ENCODE measurements at places on chromosomes 7 and 10.

DNA sequence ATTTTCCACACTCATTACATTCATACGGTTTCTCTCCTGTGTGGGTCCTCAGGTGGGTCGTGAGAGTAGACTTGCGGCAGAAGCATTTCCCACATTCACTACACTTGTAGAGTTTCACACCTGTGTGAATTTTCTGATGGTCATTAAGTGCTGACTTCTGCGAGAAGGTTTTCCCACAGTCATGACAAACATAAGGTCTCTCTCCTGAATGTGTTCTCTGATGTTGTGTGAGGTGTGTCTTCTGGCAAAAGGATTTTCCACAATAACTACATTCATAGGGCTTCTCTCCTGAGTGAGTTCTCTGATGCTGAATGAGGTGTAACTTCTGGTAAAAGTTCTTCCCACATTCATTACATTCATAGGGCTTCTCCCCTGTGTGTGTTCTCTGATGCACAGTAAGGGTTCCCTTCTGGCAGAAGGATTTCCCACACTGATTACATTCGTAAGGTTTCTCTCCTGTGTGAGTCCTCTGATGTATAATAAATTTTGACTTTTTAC lies 15.1 kb downstream of the ZNF12 start:
- DNase-seq, result no peak

DNA sequence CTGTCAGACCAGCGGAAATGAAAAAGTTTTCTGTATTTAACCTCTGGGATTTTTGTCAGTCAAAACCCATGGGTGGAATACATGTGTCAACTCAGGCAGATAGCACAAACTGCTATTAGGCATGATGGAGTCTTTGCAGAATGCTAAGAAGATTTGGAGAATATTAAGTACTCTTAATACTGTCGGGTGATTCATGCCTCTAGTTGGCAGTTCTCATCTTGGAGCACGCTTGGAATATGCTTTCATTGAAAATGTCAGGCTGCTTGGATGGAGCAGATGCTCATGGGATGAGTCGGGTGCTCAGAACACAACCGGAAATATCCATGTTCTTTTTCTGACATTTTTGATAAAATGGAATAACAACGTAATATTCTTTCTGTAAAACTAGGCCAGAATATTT lies 27.6 kb upstream of the PRKG1 start:
- DNase-seq, result no peak

DNA sequence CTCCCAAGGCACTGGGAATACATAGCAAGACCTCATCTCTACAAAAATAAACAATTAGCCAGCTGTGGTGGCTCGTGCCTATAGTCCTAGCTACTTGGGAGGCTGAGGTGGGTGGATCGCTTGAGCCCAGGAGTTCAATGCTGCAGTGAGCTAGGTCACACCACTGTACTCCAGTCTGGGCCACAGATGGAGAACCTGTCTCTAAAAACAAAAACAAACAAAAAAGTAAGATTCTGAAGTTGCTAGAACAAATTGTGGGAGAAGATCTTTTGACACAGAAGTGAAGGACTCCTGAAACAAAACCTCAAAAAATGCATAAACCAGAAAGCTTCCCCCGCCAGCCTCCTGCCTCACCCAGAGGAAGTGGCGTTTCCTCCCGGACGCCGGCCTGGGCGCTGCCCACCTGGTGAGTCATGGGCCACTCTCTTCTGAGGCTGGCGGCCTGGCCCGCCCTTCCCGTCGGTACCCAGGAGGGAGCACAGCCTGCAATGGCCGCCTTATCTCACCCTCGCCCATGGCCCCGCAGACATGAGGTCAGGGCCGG lies 25.4 kb upstream of the ELN start:
- DNase-seq, result peak; percentile 72

DNA sequence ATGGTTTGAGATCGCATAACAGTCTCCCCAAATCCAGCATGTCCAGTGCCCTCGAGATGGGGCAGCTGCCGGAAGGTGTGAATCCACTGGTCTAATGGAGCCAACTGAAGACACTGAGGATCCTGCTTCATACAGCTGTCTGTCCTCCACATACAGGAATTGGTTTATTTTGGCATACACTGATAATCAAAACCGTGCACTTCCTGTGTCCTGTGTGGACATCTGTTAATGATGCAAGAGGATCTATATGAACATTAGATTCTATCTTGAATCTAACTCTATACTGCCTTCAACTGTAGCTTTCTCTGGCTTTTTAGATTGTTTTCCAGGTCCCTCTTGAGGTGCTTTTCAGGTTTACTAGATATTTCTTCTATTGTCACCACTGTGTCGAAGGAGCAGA lies 3.0 kb upstream of the JAZF1 start:
- no peak for DNase-seq

DNA sequence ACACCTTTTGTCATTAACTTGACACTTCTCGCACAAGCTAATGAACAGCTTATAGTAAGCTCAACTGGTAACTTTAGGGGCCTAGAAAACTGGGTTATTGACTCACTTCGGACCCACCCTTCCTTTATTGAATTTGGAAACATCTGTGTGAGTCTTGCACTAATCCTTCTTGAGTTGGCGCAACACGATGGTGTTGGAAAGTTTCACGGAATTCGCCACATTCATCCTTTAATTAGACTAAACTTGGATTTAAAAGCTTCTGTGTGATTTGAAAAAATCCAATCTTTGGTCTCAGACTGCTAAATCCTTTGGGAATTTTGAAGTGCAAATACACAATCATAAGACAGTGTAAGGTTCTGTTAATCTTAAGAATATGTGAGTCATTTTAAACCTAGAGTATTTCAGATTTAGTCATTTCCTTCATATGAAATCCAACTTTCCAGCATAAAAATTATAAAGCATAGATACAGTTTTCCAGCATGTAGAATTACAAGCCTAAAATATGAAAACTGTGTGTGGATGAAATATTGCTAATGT lies 15.1 kb downstream of the FZD8 start:
- DNase-seq, result no peak

DNA sequence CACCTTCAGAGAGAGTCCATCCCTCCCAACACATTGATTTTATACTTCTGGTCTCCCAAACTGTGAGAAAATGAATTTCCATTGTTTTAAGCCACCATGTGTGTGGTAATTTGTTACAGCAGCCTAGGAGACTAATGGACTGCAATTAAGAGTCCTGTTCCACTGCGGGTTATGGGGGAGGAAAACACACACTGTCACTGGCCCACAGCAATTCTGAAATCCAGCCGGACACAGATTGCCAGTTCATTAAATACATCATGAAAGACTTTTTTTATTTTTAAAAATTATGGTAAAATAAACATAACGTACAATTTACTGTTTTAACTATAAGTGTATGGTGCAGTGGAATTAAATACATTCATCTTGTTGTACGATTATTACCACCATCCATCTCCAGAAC lies 193.4 kb upstream of the GRB10 start:
- DNase-seq, result no peak

GRCh38 chr10:13349463-13350274 lies 1.6 kb upstream of the SEPHS1 start:
- peak; percentile 52 for DNase-seq
